Umbilical cord (tissue), 2 donors: ENCODE measurements at places on chromosomes 6 and 20.

DNA sequence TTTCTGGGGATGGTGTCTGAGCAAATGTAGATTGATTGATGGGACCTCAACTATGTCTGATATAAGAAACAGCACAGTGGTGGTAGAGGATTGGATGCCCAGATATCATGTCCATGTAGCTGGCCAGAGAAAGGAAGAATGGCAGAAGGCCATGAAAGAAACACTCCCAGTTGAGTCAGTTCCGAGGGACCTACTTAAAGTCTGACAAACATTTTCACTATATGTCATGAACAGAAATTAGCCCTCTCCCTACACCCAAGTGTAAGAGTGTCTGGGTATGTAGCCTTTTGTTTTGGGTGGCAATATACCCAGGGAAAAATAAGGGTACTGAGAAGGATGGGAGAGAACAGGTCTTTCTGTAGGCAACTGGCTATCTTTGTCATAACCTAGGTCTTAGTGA, 434.2 kb downstream of the BCKDHB start:
- no peak for DNase-seq

DNA sequence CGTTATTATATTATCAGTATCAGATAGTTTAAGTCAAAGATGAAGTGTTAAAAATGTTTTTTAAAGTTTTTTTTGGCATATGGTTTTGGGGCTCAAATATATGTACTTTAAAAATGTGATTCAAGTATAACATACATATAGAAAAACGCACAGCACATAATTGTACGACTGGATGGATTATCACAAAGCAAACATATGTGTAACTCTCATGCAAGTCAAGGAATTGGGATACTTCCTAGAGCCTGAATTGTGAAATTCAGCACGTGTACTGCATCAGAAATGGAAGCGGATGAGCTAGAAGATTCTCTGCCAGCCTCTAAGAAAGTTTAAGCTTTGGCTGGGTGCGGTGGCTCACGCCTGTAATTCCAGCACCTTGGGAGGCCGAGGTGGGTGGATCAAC, 340.9 kb downstream of the PRL start:
- DNase-seq, result no peak

DNA sequence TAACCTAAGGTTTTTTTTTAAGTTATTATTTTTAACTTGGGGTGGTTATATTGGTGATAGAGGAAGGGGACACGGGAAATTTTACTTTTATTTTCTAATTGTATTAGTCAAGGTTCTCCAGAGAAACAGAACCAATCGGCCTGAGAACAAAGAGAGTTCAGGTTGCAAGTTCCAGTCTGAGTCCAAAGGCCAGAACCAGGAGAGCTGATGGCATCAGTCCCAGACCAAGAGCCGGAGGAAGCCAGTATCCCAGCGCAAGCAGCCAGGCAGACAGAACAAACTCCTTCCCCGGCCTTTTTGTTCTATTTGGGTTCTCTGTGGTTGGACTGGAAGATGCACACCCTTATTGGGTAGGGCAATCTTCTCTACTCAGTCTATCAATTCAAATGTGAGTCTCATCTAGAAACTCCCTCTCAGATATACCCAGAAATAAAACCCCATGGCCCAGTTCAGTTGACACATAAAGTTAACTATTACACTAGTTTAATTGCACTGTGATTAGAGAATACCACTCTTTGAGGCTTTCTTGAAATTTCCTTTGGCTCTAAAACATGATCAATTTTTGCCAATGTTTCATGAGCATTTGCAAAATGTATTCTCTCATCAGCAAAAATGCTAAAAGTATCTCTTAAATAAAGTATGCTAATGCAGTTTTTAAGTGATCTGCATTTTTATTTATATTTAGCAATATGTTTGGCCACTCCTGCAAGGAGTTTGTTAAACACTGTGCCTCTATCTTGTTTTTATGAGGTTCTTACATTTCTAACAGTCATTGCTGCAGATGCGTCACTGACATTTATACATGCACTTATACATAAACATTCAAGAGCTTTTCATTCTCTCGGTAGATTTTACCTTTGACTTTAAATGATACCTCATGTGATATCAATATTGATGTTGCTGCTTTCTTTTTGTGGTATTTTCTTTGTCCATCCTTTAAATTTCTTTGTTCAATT, 103.2 kb upstream of the SSTR4 start:
- DNase-seq, result no peak

DNA sequence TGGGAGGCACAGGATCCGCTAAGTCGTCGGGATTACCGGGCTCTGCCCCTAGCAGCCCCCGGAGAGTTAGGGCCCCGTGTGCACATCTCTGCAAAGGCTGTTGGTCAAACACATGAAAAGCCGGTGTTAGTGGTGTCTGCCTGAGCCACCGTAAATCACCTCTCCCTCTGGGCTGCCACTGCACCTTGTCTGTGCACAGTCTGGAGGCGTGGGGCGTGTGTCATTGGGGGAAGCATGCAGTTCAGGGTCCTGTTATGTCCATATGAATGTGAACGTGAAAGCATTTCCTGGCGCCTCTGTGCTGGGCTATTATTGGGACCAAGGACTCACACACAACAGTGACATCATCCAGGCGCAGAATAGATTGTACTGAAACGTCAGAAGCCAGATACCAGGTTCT, 305.6 kb downstream of the NRN1 start:
- DNase-seq, result no peak

GRCh38 chr6:144953552-144954240, 668.6 kb downstream of the UTRN start:
- no peak for DNase-seq

GRCh38 chr6:84139311-84139710, 88.1 kb downstream of the CEP162 start:
- DNase-seq, result no peak

DNA sequence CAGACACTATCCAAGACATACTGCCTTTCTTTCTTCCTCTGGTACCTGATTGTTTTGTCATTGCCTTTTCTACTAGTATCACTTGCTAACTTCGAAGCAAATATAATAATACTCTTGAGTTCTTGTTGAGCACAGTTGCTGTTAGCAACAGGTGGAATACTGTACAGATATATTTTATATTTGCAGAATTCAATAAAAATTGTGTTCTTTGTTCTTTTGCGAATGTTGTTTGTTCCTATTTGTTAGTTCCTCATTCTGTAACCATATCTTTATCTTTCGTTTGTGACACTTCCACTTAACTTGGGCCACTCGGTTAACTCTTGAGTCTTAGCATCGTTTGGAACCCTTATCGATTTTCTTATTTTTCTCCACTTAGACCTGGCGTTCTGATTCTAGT, 868 bp downstream of the CYB5R4 start:
- no peak for DNase-seq
